ENCODE measurements at places on chromosomes 7 and 10. TPM values are rescaled to one million over a fixed set of nuclear protein-coding genes. Genes with fewer than 3 reads are reported as not detected.
A peak's percentile ranks its signal among the peaks of the same experiment; 100 is the strongest.

Gene TACR2
- 0.29 TPM for total RNA-seq

- peak; percentile 61 for DNase-seq
These were observed 780.6 kb downstream of the INHBA start for GRCh38 chr7:40922316-40922670.

DNA sequence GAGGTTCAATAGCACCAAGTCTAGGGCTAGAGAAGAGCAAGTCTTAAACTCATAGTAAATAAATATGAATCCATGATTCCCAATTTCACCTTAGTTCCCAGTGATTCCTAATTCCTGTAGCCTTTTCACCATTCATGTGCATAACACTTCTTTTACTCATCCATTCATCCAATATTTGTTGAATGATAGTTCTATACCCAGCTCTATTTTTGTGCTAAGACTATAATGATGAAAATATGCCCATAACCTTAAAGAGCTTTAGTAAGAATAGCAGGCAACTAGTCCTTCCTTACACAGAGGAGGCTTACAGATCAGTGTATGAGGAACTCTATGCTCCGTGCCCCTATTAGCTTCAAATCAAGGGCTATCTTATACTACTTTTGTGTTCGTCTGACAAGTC is 280.2 kb upstream of the CHRM2 start:
- peak; percentile 14 for DNase-seq

Gene KCND2
- total RNA-seq: 0.34 TPM

All from LHCN-M2 (cell line).